ENCODE measurements at places on chromosomes 11 and 22.

DNA sequence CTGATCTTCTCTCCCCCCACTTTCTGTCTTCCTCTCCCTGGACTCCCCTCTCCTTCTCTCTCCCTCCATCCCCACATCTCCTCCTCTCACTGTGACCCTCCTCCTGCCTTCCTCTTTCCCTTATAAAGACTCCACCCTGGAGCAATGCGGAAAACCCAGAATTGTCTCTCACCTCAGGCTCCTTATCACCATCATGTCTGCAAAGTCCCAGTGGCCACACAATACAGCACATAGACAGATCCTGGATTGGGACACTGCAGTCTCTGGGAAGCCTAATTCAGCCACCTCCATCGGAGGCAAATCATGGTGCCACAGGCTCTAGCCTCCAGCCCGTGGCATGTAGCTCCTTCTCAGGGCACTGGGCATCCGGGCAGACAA is 2.7 kb downstream of the RFPL2 start:
- DNase-seq, result no peak

- DNase-seq, result no peak
Observed at GRCh38 chr11:71991494-71991893, 7.2 kb upstream of the IL18BP start.

DNA sequence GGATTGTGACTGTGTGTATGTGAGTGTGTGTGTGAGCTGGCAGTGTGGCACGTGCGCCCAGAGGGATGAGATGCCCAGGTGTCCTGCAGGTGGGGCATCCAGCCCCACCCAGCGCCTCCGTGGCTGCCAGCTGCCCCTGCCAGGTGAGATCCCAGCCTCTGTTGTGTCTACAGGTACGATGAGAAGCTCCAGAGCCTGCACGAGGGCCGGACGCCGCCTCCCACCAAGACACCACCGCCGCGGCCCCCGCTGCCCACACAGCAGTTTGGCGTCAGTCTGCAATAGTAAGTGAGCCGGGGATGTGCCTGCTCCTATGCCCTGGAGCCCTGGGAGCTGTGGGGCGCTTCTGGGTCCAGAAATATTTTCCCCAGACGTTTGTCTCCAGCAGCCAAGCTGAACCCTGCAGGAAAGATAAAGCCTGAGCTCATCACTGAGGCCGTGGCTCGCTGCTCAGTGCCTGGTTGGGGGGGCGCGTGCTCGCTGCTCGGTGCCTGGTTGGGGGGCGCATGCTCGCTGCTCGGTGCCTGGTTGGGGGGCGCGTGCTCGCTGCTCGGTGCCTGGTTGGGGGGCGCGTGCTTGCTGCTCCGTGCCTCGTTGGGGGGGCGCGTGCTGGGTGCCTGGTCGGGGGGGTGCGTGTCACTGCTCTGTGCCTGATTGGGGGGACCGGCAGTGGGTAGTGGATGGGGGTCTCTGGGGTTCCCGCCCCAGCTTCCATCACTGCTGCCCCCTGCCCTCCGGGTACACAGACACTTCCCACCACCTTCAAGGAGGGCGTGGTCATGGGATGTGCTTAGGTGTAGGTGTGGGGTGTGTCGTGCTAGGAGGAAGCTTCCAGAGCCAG is 73.2 kb downstream of the ARHGAP8 start:
- DNase-seq, result no peak

GRCh38 chr11:69480547-69481392 is 693 bp upstream of the LINC01488 start:
- no peak for DNase-seq

DNA sequence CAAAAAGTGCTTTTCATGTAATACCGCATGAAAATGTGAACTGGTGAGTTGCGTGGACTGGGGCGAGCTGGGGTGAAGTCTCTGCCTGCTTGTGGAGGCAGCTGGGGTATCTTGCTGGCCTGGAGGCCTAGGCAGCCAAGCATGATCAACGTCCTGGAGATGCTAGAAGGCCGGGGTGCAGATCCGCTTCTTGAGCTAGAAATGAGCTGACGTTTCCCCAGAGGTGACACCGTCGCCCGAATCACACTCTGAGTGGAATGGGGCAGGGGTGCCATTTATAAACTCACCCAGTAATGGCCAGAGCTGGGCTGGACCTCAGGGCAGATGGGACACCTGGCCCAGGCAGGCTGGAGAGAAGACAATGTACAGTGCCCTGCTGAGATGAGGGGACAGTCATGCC is 1513.0 kb downstream of the TBC1D22A start:
- no peak for DNase-seq

GRCh38 chr11:7523416-7524210 is 9.8 kb downstream of the PPFIBP2 start:
- DNase-seq, result no peak

DNA sequence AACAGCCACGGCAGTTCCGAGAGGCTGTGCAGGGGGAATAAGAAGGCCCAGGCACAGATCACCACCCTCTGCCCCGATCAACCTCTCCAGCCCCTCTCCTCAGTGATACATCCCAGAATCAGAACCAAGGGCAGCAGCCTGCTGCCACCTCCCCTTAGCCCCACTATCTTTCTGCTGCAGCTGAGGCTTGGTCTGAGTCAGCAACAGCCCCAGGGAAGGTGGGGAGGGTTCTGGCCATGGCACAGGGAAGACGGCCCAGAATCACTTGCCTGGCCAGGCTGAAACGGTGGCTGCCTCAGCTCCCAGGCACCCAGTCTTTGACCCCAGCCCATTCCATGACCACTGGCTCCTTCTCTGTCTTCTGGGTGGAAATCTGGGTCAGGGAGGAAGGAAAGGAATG is 2.3 kb downstream of the CHID1 start:
- no peak for DNase-seq

- DNase-seq, result no peak
Observed at GRCh38 chr11:3011891-3012885, 20.1 kb upstream of the NAP1L4 start.

- DNase-seq, result no peak
Observed at GRCh38 chr11:125227151-125227550, 62.6 kb downstream of the PKNOX2 start.

DNA sequence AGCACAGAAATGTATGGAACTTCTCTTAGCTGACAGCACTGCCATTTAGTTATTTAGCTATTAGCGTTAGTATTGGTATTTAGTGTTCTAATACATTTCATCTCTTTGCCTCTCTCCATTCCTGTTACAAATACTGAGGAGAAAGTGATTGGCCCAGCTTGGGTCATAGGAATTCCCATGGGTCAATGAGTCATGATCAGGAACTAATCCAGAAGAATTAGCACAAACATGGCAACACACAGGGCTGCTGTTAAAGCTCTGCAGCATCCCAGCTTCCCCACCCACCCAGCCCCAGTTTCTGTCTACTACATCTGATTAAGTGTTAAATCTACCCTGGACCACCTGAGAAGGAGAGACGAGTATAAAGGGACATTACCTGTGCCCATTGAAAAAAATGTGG is 36.1 kb downstream of the PDGFD start:
- no peak for DNase-seq
